ENCODE measurements at places on chromosomes 6 and 20.

DNA sequence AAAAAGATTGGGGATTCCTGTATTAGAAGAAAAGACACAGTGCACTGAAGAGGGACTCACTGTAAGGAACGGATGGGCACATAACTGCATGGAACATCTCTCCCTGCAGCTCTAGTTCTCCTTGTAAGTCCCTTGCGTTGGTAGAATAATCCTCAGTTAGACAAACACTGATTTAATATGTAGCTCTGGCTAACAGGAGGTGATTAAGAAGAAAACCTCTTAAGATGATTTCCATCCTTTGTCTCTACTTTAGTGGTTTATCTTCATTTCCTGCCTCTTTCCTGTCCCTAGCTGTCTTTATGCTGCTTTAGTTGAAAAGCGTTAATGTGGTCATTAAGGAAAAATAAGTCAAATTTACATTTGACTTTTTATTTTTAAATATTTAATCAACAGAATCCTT, 86.6 kb downstream of the SLC16A10 start:
- no peak for DNase-seq

GRCh38 chr20:64025826-64026412, 10.1 kb upstream of the C20orf204 start:
- no peak for DNase-seq

DNA sequence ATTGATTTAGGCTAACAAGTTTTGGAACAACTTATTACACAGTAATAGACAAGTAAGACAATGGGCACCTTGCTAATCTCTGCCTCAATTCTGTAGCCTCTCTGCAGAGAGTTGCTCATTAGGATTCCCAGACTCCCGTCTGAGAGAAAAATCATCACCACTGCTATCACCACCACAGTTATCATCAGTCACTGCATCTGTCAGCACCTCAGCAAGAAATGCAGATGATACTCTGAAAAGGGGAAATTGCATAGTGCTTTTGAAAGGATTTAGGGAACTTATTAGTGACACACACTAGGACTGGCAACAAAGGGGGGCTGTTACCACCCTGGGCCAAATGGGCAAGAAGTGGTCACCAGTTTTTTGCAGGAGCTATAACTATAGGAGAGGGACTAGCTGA, 39.9 kb downstream of the FOXA2 start:
- DNase-seq: no peak

DNA sequence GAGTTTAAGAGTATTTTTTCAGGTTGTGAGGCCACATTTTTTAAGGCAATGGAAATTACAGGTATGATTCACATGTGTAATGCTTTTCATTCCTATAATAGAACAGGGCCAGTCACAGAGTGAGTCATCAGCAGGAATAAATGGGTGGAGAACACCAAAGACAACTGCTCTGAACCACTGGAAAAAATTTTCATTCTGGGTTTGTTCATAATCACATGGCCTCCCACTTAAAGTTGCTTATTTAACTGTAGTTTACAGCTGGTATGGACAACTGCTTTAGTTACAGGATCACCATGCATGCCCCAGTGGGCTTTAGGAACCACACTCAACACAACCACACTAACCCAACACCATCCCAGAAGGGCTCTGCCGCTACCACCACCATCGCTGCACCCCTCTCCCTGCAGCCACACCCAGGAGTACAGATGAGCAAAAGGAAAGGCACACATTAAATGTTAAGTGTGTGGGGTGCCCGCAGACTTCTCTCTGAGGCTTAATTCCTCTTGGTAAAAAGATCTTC, 107.0 kb upstream of the DST start:
- DNase-seq: no peak

GRCh38 chr6:160238278-160238711, 20.3 kb downstream of the SLC22A2 start:
- DNase-seq: no peak

GRCh38 chr6:169833258-169833794, 81.9 kb downstream of the ERMARD start:
- no peak for DNase-seq

DNA sequence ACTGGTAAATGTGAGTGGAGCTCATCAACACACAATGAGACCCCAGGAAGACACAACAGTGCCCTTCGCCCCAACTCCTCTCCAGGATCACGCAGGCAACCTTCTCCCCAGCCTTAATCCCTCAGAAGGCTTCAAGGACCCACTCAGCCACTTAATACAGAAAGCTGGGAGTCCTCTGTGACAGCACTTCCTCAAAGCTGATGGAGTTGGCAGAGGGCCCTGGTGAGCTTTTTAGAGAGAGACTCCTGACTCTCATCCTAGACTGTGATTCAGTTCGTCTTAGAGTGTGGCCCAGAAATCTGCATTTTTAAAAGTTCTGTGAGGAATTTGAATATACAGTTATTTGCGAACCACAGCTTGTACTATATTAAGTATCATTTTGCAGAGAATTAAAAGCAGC, 187.7 kb downstream of the UST start:
- DNase-seq: no peak

DNA sequence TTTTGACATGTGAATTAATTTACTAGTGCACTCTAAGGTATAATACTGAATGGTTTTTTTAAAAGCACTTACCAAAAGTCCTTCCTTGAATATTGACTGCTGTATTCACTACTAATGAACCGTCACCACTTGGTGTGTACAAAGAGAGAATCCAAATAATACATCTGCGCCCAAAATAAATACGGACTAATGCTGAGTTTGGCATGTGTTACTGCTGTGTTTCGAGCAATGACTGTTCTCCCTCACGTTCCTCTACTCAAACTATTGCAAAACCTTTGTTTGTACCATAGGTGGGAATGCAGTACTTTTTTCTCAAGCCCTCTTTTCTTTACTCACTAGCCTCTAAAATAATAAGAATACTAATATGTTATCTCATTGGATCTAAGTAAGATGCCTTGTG, 305.5 kb downstream of the QKI start:
- DNase-seq: no peak

DNA sequence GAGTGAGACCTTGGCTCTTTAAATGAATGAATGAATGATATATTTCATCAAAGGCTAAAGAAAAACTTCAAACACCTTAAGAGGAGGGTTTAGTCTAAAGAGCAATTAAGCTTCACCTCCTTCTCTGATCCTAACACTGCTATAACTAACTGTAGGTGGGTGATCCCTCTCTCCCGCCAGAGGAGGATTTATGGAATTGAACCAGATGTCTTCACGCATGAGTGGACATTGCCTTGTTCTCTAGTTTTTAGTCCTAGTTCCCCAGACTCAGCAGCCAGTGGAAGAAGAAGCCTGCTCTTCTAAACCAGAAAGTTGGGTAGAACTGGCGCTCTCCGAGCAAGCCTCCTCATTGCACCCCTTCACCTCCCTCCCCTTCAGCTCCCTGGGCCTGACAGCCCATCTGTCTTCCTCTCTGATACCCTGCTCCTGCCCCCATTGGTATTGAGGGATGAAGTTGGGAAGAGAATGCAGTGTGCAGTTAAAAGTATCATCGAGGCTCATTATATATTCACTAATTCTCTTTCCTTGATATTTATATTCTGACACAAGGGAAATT, 142.7 kb downstream of the ARID1B start:
- no peak for DNase-seq

DNA sequence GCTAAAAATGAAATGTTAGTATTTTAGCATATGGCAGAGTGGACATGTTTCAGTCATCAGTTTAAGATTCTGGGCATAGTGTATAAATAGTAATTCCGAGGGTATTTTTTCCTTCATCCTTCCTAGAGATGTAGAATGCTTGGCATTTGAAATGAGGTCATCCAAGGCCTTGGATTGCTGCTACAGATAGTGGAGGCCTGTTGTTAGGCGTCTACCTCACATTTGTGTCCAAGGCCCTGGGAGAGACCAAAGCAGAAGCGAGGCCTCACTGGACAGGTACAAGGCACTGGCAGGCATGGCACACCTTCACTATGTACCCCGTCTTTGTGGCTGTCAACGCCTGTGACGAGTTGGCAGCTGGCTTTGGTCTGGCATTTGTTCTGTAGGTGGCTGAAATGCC, 58.0 kb downstream of the DTD1 start:
- DNase-seq: no peak

DNA sequence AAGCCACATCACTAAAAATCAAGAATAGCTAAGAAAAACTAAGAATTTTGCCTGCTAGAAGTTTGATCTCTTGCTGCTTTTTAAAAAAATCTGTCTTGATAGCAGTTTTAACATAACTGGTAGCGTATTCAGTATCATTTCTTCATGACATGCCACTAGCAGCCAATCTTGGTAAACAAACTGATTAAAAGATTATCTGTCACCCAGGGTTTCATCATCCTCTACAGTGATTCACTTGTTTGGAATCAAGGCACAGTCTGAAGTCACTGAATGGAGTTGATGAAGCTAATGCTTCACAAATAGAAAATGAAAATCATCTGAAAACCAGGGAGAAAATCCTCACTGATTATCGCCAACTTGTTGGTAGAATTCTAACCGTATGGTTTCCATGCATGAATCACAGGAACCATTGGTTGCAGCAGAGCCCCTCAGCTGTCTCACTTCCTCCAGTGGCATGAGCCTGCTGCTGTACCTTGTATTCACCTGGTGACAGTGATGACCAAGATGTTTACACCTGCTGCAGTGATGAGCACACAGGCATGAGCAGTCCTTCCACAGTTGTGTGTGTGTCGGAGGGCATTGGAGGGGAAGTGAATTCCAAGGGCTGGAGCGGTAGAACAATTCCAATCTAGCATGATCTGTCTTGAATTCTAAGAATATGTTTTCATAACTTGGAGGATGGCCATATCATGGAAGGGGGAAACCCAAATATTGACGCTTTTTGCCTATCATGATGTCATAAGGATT, 275.0 kb downstream of the KHDC1L start:
- DNase-seq: no peak

DNA sequence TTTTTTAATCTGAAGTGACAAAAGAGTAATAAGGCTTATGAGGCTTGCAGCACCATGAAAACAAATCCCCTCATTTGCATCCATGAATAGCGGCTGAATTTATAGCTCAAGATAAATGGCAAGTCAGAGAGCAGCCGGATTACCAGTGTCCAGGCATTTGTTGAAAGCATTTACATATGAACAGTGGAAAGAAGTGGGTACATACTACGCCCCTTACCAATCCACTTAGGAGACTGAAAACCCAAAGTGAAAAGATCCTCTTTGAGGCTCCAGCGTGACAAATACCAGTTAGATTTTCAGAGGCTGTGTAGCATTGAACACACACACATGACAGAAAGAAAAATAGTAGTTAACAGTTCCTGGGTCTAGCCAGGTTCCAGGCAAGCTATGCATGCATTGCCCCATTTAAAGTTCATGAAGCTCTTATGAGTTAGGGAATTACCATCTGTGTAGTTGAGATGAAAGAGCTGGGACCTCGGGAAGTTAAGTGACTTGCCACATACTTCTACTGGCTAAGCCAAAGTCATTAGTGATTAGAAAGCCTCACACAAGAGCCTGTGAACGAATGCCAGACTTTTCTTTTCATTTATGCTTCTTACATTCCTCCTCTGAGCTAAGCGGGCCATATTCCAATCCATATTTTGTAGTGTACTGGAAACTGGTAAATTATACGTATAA, 28.3 kb upstream of the NHSL1 start:
- DNase-seq: no peak

DNA sequence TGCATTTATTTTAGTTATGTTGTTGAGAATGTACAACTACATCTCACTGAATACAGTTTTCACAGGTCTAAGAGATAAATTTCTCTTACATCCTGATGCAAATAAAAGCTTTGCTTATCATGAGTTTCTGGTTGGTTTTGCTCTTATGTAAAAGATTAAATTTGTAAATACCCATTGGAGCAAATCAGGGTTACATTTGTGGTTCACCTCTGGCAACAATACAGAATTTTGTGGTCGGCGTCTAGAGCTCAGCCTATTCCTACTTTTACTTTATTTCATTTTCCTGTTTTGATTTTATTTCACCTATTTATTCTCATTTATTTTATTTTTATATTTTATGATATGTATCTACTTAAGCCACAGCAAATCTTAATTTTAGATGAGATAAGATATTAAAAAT, 271.9 kb upstream of the MARCKS start:
- no peak for DNase-seq

- DNase-seq: no peak
Observed at GRCh38 chr6:13679996-13680395, 31.6 kb downstream of the RANBP9 start.

DNA sequence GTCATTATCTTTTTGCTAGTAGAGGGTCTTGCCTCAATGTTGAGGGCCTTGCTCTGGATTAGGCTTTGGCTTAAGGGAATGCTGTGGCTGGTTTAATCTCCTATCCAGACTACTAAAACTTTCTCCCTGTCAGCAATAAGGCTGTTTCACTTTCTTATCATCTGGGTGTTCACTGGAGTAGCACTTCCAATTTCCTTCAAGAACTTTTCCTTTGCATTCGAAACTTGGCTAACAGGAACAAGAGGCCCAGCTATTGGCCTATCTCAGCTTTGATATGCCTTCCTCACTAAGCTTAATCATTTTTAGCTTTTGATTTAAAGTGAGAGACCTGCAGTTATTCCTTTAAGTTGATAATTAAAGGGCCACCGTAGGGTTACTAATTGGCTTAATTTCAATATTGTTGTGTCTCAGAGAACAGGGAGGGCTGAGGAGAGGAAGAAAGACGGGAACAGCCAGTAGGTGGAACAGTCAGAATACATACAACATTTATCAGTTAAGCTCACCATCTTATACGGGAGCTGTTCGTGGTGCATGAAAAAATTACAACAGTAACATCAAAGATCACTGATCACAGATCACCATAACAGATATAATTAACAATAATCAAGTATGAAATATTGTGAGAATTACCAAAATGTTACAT, 186.7 kb downstream of the PTPRK start:
- DNase-seq: no peak

DNA sequence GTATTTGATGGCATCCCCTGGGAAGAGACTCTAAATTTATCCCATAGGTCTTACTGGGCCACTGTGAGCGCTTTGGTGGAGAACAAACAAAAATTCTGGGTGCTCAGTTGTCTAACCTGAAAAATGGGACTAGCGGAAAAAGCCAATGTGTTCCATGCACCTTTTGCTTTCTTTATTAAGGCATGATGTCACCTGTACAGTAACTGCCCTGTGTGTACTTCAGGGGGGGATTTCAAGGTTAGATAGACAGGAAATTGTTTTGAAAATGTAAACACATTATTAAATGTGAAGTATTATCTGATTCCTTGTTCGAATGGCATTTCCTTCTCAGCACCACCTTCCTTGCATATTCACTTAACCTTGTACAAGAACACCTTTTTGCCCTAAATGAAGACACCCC, 1.2 kb upstream of the EDN1 start:
- DNase-seq: no peak

GRCh38 chr6:168496997-168497331, 56.0 kb downstream of the SMOC2 start:
- no peak for DNase-seq

Measured in activated CD8-positive, alpha-beta memory T cell treated with anti-CD3 and anti-CD28 coated beads for 1 hour (primary cell).